ENCODE measurements at places on chromosomes 12 and 14. TPM values are rescaled to one million over a fixed set of nuclear protein-coding genes. Genes with fewer than 3 reads are reported as not detected.

Gene LACRT
- total RNA-seq = not detected

DNA sequence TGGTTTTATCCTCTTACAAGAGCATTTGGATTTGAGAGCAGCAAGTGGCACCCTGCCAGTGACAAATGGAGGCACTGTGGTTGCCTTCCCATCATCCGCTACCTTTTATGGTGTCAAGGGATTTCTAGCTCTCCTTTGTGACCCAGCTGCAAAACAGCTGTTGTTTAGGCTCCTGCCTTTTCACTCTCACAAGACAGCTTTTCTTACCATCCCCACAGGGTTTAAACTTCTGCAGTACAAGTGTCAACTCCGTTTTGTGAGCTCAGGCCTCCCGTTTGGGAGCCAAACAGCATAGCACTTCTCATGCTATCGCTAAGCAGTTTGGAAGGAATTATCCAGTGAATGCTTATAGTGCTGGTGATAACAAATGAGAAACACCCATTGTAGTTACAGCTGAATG lies 331.4 kb downstream of the TMTC2 start:
- H3K27ac ChIP-seq = no peak overlapping the region
- no peaks in the 10 kb centered on the region for H3K27me3 ChIP-seq
- H3K4me3 ChIP-seq = no peak overlapping the region
- no peak for DNase-seq
- no peaks in the 10 kb centered on the region for H3K4me1 ChIP-seq

Gene GYS2
- total RNA-seq = not detected

DNA sequence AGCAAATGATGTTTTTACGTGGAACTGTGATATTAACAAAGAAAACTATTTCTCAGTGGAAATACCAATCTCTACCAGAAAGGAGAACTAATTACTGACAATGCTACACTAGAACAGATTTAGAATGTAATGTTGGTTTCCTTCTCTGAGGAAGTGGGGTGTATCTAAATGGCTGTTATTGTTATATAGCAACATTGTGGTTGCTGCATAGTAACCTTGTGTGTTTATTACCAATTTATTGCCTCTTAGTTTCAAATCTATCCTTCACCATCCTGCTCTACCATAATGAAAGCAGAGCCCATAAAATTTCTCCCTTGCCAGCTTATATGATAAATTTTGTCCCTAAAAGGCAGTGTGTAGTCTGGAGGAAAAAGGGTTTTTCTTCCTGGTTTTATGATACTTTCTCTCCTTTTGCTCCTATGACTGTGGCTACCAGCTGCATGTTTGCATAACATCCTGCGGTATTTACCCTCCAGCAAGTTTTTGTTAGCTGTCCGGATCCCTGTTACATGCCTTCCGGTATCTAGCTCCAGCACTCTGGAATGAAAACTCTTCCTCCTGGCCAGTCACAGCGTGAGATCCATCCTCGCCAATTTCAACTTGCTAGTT lies 5.7 kb upstream of the KLRK1 start:
- no peak for DNase-seq
- peak overlapping the region; percentile 56 for H3K4me3 ChIP-seq
- H3K27me3 ChIP-seq = no peaks in the 10 kb centered on the region

DNA sequence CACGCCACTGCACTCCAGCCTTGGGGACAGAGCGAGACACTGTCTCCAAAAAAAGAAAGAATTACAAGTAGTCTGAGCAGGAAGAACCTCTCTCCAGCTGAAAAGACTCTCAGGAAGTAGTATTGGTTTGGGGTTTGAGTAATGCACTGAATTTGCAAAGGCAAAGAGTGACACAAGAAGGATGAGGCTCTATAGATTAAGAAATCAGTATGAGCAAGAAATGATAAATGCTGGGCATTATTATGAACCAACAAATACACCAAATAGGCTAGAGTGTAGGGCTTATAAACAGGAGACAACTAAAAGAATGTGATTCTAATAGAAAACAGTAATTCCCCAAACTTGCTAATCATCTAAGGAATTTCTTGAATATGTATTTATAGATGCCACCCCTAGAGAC lies 2.6 kb upstream of the SLC35E3 start:
- no peaks in the 10 kb centered on the region for H3K27me3 ChIP-seq
- no peaks in the 10 kb centered on the region for H3K36me3 ChIP-seq
- no peak for DNase-seq
- H3K4me3 ChIP-seq = no peak overlapping the region
- peaks cover 24% of the 10 kb centered on the region for H3K4me1 ChIP-seq

DNA sequence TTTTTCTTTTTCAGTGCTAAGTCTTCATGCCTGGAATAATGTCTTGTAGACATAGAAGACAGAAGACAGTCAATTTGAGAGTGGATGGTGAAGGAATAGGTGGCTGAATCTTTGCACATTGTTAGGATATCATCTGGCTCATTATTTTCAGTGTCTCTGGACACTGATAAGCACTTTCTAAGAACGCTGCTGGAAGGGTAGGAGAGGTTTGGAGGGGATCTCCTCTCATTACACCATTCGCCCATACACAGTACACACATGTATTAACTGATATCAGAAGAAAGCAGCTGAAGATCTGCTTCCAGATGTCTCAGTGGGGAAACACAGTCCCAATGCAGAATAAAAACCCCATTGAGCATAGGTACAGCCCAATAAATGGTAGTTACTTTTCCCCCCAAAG lies 461.1 kb upstream of the DCN start:
- DNase-seq = no peak
- no peaks in the 10 kb centered on the region for H3K36me3 ChIP-seq
- no peaks in the 10 kb centered on the region for H3K27me3 ChIP-seq
- no peak overlapping the region for H3K4me3 ChIP-seq

DNA sequence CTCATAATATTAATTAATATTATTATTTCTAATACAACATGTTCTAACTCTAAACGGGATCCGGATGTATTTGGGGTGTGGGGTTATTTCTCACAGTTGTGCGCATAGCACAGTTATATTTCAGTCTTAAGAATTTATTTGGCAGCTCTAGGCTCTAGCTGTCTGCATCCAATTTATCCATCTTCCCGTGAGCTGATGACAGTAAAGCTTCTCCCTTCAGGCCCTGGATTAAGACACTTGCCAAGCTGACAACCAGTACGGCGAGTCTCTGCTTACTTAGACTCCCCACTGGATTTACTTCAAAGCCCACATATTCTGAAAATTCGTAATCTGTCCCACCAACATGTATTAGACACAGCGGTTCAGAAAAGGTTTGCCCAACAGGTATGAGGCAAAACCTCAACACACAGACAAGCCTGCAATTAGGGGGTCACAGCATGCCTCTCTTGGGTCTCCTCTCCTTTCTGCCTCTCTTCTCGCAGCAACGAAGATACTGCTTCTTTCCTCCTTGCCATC lies 232.9 kb upstream of the TMTC1 start:
- no peaks in the 10 kb centered on the region for H3K36me3 ChIP-seq
- H3K4me1 ChIP-seq = no peaks in the 10 kb centered on the region
- no peak overlapping the region for H3K27ac ChIP-seq
- H3K27me3 ChIP-seq = no peaks in the 10 kb centered on the region
- no peak for DNase-seq

DNA sequence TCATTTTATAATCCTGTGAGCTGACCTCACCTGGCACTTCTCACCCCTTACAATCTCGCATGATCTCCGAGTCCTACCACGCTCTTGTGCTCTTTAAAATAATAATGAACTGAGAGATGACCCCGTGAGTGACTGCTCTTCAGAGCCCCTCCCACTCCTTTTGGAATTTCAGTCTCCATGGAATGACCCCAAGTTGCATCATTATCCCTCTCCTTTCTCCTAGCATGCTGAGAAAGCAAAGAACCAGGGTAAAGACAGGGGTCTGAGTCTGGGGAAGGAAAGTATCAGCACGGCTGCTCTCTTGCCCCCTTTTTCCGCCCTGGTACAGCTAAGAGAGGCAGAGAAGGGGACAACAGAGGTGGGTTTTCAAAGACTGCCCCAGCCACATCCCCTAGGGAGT lies 178.3 kb upstream of the PLEKHA5 start:
- no peaks in the 10 kb centered on the region for H3K27me3 ChIP-seq
- H3K36me3 ChIP-seq = no peaks in the 10 kb centered on the region
- DNase-seq = no peak
- H3K4me1 ChIP-seq = no peaks in the 10 kb centered on the region
- H3K27ac ChIP-seq = no peak overlapping the region

DNA sequence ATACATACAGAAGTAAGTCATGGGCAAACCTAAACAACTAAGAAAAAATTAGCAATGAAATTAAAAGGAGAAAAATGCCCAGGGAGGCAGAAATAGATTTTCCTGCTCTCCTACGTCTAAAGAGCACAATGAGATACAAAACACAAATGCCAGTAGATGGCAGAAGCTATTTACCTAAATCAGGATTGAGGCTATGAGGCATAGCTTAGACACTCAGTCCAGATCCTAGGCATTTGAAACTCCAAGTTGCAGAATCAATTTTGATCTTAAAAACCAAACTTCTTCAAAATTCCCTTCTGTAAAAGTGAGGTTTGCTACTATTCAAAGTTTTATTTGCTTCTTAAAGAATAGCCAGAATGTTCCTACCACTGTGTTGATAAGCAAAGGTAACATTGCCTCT lies 368.6 kb downstream of the DAD1 start:
- H3K36me3 ChIP-seq = no peaks in the 10 kb centered on the region
- no peaks in the 10 kb centered on the region for H3K27me3 ChIP-seq
- no peak overlapping the region for H3K27ac ChIP-seq

DNA sequence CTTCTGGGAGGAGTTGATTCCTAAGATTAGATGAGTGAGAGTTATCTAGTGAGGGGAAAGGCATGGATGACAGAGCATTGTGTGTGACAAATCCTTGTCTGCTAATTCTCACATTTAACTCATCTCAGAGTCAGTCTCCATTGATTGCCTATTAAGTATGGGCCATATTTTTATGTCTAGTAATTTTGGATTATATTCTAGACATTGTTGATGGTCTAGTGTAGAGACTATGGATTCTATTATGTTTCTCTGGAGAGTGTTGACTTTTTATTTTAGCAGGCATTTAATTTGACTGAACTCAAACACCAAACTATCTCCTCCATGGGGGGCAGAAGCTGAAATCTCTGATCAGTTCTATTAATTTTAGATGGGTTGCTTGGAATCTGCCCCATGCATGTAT lies 114.4 kb downstream of the CACNA1C start:
- no peaks in the 10 kb centered on the region for H3K36me3 ChIP-seq
- DNase-seq = no peak
- no peak overlapping the region for H3K4me3 ChIP-seq

Gene BBOF1
- 1.3 TPM for total RNA-seq

Gene LAG3
- 236 TPM for total RNA-seq

GRCh38 chr12:83145325-83145840 lies 458.7 kb downstream of the TMTC2 start:
- no peaks in the 10 kb centered on the region for H3K27me3 ChIP-seq
- H3K27ac ChIP-seq = no peak overlapping the region
- DNase-seq = no peak
- no peak overlapping the region for H3K4me3 ChIP-seq

- no peak overlapping the region for H3K27ac ChIP-seq
- H3K36me3 ChIP-seq = no peaks in the 10 kb centered on the region
- H3K4me3 ChIP-seq = no peak overlapping the region
- H3K4me1 ChIP-seq = no peaks in the 10 kb centered on the region
Measured at GRCh38 chr12:89838833-89839232, 130.2 kb upstream of the ATP2B1 start.

DNA sequence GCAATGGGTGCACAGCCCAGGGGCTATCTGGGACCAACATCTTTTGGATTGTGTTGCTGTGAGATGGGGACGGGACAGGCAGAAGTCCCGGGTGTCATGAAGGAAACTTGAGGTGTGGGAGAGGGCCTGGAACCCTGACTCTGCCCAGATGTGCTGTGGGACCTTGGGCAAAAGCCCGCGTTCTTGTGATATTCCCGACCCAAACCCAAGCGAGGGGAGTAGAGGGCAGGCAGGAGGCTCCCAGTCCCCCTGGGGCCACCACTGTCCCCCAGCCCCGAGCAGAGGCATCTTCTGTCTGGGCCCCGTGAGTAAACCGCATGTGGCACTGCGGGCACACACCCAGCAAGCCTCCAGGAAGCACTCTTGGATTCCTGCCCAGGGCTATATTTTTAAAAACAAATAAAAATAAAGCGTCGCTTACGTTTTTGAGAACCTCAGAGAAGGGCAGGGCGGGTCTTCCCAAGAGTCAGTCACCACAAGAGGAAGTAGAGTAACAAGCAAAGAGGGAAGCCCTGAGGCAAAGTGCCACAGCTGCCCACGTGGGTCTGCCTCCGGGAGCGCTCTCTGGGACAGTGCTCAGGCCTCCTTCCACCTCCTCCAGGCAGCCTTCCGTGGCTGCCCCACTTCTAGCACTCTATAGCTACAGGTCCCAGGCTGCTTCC lies 39.5 kb downstream of the BEGAIN start:
- no peaks in the 10 kb centered on the region for H3K27me3 ChIP-seq
- peaks cover 29% of the 10 kb centered on the region for H3K4me1 ChIP-seq
- H3K4me3 ChIP-seq = peak overlapping the region; percentile 56
- no peak overlapping the region for H3K27ac ChIP-seq
- peak; percentile 81 for DNase-seq
- H3K36me3 ChIP-seq = no peaks in the 10 kb centered on the region

Gene LMNTD1
- not detected for total RNA-seq

- H3K4me3 ChIP-seq = no peak overlapping the region
- no peaks in the 10 kb centered on the region for H3K27me3 ChIP-seq
- no peak overlapping the region for H3K27ac ChIP-seq
- H3K36me3 ChIP-seq = peaks cover 9% of the 10 kb centered on the region
- DNase-seq = no peak
- peaks cover 8% of the 10 kb centered on the region for H3K4me1 ChIP-seq
Measured at GRCh38 chr12:12837025-12837812, 24.1 kb downstream of the DDX47 start.

Gene CIDEB
- total RNA-seq = 12.7 TPM

DNA sequence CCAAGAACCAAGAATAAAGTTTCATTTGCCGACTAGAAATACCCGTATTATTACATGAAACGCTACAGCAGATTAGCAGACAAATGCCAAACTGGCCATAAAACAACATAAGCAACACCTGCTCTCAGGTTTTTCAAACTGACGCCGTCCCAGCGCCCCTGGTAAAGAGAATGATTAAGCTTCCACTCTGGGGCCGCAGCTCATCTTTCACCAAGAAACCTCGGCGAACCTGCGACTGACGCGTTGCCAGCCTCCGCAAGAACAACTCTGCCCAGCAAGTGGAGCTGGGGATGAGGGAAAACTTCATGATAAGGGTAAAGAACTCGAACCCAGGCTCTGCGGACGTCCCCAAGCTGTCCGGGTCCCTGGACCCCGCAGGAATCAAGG lies 530 bp downstream of the ARL1 start:
- H3K27me3 ChIP-seq = no peaks in the 10 kb centered on the region
- H3K27ac ChIP-seq = peak overlapping the region; percentile 88
- peak; percentile 6 for DNase-seq
- peaks cover 3% of the 10 kb centered on the region for H3K36me3 ChIP-seq
- H3K4me1 ChIP-seq = peaks cover 9% of the 10 kb centered on the region

Gene CLEC7A
- 0.62 TPM for total RNA-seq

DNA sequence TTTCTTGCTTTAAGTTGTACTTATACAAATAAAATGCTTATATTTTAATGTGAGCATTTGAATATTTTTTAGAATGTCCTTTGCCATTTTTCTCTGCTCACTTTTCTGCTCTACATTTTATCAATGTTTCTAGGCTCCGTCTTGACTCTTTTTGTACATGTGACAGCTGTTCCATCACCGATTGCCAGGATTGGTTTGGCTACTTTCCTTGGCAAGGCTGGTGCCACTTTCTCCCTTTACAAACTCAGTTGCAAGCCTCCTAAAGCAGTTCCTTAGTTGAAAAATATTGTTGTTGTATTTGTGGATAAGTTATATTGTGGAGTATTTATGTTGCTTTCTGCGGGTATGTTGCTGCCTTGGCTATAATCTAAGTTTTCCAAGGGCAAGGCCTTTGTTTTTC lies 63.4 kb downstream of the DACT1 start:
- no peaks in the 10 kb centered on the region for H3K36me3 ChIP-seq
- no peak overlapping the region for H3K4me3 ChIP-seq
- no peaks in the 10 kb centered on the region for H3K4me1 ChIP-seq
- H3K27me3 ChIP-seq = no peaks in the 10 kb centered on the region
- H3K27ac ChIP-seq = no peak overlapping the region
